Astrocyte (in vitro differentiated cells and primary cell): ENCODE measurements at places on chromosomes 16 and 17.

DNA sequence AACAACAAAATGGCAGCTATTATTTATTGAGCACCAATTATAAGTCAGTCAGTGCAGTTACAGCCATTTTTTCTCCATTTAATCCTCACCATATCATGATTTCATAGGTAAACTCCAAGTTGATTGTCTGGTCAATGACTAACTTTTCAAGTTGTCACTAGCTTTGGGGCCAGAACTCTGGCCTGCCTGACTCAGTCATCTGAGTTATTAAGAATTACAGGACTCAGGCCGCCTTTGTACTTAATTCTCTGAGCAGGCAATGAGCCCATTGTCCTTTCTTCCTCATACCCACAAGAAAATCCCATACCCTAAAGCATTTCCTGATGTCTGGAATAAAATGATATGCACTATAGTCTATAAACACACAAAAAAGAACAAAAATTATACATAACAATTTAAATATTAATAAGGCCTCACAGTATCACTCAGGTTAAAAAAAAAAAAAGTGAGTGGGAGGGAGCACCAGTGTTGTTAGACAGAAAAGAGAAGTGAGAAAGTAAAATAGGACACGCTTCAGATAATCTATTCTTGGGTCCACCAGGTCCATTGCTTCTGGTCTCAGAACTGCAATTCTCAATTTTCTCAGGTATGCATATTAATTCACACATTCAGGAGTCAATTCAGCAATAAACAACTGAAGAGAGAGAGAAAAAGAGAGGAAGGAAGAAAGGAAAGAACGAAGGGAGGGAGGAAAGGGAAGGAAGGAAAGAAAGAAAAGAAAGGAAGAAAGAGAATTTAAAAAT, 70.2 kb downstream of the SPAG9 start:
- DNase-seq: no peak

GRCh38 chr16:57593021-57593420, 35.4 kb upstream of the ADGRG1 start:
- DNase-seq: no peak

- DNase-seq: no peak
Observed at GRCh38 chr17:73759324-73759723, 115.1 kb upstream of the SDK2 start.

- peak; percentile 62 for DNase-seq
Observed at GRCh38 chr17:64505340-64506200, 519 bp downstream of the DDX5 start.

DNA sequence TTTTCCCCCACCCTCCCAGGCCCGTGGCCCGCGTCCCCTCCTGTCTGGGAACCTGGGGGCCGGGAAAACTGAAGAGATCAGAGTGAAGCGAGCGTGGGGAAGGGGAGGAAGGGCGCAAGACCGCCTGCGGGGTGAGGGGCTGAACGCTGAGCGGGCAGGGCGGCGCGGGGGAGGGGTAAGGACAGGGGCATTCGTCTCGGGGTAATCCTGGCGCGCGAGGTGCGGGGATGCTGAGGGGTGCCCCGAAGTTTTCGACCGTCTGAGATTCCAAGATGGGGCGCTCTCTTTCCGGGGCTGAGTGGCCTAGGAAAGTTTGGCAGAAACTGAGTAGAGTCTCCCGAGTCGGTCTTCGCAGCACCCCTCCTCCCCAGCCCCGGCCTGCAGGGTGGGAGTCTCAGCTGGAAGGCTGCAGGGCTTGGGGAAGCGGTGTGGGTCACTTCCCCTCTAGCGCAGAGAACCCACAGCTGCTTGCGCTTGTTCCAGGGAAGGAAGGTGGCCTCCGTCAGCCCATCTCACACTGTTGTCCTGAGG, 555 bp downstream of the TTYH2 start:
- DNase-seq: no peak

GRCh38 chr16:635573-636205, 416 bp downstream of the METTL26 start:
- DNase-seq: no peak

GRCh38 chr16:87569601-87570571, 32.4 kb upstream of the JPH3 start:
- DNase-seq: no peak

- DNase-seq: no peak
Observed at GRCh38 chr17:64174686-64175456, 44.9 kb upstream of the ERN1 start.

GRCh38 chr17:83053739-83054451, 25.5 kb upstream of the METRNL start:
- DNase-seq: no peak

DNA sequence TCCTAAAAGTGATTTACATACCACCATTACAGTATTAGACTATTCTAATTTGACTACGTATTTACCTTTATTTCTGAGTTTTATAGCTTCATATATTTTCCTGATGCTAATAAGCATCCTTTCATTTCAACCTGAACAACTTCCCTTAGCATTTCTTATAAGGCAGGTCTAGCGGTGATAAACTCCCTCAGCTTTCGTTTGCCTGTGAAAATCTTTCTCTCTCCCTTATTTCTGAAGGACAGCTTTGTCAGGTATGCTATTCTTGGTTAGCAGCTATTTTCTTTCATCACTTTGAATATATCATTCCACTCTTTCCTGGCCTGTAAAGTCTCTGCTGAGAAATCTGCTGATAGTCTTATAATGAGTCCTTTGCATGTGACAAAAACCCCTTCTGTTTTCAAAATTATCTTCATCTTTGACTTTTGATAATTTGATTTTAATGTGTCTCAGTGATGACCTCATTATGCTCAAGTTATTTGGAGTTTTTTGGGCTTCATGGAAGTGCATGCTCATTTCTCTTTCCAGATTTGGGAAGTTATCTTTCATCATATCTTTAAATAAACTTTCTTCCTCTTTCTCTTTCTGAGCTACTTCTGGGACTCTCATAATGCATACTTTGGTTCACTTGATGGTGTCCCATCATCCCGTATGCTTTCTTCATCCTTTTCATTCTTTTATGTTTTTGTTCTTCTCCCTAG, 285.4 kb upstream of the PMFBP1 start:
- no peak for DNase-seq

GRCh38 chr16:1772362-1772907, at the start of gene EME2:
Gene EME2 (plus strand): TSS chr16:1772810. CDS start chr16:1773228, 418 bp downstream.
- DNase-seq: no peak

GRCh38 chr16:50652836-50653425, 28.2 kb downstream of the SNX20 start:
- DNase-seq: no peak

- DNase-seq: no peak
Observed at GRCh38 chr16:56915336-56916119, 16.4 kb upstream of the HERPUD1 start.

DNA sequence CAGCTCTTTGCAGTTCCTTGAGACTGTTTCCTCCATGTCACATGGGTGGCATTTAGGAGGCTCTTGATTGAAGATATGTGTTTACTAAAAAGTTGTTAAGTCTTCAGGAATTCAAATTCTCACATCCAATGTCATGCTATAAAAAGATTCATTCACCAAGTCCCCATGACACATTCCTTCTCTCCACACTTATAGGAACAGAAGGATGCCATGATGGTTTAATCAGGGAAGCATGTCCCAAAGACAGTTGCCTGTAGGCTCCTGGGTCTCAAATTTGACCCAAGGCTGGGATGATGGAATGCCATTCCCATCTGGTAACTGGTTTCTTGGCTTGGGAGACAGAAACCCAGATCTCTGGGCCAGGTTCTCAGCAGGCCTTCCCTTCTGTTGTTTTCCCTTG, 140.6 kb upstream of the SOX9 start:
- no peak for DNase-seq

DNA sequence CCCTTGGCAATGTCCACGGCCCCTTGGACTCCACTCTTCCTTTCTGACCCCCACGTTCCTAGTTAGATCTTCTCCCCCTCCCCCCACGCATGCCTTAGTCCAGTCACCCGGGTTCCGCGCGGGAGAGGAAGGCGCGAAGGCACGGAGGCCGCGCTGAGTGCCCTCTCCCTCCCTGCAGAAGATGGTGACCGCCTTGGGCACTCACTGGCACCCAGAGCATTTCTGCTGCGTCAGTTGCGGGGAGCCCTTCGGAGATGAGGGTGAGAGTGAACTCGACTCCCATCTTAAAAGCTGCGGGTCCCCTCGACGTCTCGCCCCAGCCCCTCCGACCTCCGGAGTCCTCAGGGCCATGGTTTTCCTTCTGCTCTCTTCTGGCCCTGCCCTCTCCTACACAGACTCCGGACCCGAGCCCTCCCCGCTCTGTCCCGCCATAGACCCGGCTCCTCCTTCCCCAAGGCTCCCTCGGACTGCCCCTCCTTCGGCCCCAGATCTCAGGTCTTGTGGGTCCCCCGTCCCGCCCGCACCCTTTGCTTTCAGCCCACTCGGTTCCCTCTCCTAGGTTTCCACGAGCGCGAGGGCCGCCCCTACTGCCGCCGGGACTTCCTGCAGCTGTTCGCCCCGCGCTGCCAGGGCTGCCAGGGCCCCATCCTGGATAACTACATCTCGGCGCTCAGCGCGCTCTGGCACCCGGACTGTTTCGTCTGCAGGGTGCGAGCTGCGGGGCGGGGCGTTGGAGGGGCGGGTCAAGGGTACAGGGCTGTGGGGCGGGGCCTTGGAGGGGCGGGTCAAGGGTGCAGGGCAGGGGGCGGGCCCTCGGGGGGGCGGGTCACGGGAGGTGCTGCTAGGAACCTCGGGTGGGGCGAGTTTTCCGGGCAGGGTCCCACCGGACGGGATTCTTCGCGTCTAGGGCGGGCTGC, 4.6 kb downstream of the TGFB1I1 start:
- no peak for DNase-seq

DNA sequence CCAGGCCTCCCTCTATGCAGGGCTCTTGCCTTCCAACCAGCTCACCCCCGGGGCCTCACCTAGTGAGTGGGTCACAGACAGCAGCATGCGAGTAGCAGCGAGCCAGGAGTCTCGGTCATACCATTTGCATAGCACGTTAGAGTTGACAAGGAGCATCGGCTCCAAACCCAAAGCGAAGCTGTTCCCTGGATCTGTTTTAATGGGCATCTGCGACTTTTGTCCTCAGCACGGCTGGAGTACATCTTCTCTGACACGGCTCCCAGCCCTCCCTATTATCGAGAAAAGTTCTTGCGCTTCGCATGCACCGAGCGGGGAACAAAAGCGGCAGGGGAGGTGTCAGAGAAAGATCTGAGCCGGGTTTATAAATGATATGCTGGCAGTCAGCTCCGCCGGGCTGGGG, 253.3 kb downstream of the MAF start:
- DNase-seq: no peak

DNA sequence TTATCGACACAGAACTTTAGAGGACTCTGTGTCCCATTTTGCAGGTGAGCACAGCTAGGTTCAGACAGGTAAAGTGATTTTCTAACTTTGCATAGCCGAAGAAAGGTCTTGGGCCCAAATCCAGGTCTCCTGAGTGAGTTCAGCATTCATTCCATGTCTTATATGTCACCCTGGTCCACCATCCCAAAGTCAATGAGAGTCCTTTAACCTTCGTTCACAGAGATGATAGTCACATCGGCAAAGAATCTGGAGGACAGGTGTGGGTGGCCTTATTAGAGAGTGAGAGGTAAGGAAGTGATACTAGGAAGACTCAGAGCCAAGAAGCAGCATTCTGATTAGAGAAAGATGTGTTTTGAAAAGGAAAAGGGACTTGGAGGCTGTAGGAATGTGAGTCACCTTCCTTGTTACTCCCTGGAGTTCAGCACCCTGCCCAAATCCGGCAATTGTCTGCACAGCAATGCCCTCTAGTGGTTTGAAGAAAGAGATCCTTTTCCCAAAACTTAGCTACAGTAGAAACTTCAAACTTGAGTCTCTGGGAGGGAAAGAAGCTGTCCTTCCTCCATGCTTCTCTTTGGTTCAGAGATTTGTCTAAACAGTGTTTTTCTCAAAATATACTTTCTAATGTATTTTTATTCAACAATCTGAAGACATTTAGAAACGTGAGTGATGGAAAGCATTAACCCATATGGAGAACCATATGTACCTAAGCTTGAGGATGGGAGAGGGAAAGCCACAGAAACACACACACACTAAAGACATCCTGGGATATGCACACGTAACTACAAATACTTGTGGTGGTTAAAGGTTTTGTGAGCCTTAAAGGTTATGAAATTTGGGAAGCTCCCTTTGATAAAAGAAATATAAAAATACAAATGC, 96.4 kb upstream of the SHISA6 start:
- no peak for DNase-seq

DNA sequence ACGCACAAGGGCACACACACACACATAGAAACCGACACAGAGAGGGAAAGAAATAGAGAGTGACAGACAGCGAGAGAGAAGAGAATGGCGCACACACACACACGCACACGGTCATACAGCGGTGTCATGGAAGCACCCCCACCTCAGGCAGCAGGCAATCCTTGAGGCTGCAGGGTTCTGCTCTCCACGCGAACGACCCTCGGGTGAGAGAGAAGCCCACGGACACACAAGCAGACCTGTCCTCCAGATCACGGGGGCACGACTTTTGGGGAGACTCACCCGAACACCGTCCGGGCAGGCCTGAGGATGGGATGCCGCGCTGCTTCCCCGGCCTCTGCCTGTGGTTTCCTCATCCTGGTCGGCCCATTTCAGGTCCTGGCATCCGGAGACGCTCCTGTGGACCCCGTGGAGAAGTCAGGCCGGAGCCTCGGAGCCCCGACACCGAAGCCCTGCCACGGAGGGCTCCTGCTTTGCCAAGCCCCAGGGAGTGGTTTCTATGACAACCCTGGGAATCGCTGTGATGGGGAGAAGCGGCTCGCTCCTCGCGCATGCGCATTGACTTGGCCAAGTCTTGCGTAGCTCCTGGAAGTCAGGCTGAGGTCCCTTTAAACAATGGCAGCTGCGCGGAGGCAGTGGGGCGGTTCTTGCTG, 118.2 kb upstream of the KCNJ18 start:
- DNase-seq: no peak

GRCh38 chr16:69350536-69351133, 951 bp downstream of the TMED6 start:
- DNase-seq: no peak
